Muscle of back (tissue), 13 donors: ENCODE measurements at places on chromosomes 12 and 14. TPM values are rescaled to one million over a fixed set of nuclear protein-coding genes. Genes with fewer than 3 reads are reported as not detected.

BICDL1 gene
- polyA plus RNA-seq = 3.6 TPM

DNA sequence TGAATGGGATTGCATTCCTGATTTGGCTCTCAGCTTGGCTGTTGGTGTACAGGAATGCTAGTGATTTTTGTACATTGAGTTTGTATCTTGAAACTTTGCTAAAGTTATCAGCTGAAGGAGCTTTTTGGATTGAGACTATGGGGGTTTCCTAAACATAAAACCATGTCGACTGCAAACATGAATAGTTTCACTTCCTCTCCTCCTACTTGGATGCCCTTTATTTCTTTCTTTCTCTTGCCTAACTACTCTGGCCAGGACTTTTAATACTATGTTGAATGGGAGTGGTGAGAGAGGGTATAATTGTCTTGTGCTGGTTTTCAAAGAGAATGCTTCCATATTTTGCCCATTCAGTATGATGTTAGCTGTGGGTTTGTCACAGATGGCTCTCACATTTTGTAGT is 141.5 kb downstream of the CEP83 start:
- DNase-seq = no peak

DNA sequence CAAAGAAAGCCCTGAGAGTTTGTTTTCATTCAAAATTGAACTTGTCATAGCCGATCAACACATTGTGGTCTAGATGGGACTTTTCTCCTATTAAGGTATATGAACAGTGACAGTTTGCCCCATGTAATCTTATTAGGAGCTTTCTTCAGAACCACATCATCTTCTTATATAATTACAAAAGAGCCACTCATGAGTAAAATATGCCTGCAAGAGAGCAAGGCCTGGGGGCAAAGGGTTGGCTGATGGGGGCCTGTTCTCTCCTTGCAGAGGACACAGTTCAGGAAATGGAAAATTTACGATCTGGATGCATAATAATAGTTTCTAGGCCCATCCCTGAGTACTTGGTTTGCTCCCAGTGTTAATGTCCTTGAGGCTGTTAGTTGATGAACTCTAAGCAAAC is 87.8 kb downstream of the FLRT2 start:
- DNase-seq = no peak

TMEM229B gene
- 1.3 TPM for polyA plus RNA-seq

BATF gene
- 0.37 TPM for polyA plus RNA-seq

DNA sequence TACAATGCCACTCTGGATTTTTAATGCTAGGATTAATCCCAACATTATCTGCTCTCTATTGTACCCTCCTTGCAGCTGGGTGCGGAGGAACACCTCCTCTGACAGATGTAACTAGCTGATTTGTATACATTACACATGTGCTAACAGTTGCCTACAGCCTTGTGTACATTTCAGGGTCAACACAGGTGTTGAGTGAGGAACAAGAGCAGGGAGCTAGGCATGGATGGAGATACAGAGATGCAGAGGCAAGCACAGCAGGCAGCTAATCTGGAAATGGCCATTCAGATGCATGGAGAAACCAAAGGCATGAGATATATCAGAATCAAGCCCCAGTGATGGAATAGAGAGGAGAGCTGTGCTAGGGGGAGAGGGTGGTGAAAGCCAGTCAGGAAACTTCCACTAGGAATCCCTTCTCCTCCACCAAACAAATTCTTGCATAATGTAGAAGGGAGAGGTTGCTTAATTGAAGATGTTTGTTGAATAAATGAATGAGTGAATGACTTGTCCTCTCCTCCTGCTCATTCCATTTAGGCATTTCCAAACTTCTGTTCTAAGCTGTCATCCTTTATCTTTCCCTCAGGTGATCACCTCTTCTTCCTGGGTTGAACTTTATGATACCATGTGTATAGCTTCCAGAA is 313.2 kb downstream of the ATP23 start:
- no peak for DNase-seq

- no peak for DNase-seq
Observed at GRCh38 chr12:107138990-107139389, 45.6 kb upstream of the CRY1 start.

GRCh38 chr14:75132382-75133086 is 5.7 kb upstream of the NEK9 start:
- peak; percentile 87 for DNase-seq

GRCh38 chr14:92563359-92563758 is 49.8 kb downstream of the RIN3 start:
- no peak for DNase-seq

DNA sequence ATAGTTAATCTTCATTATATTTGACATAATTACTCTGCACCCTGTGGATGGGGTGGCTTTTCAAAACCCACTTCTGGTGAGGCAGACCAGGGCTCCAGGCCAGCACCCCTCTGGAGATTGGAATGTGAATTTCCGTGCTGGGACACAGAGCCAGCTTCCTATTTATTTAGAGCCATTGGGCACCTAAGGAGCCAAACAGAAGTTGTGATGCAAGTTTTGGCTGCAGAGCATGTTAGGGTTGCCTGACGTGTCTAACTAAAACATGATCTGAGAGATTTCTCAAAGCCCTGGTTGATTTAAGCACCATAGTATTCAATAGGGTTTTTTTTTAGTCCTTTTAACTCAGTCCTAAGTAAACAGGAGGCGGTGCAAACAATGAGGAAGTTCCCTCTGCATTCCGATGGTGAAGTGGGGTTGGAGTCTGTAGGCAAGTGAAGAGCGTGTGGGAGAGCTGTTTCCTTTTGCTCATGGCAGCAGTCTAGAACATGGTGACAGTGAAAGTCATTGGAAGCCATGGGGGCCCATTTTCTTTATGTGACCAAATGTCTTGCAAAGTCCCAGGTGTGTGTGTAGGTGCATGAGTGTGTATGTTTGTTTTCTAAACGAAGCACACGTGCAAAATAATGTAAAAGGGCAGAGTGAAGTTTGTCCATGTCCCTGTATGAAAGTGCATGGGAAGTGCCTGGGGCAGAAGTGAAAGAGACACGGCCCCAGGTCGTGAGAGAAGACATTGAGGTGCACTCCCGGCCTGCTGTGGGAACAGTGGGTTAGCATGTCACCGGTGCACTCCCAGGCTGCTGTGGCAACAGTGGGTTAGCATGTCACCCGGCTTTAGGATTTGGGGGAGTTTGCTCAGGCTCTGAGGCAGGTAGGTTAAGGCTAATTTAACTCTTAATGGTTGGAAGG is 117.7 kb downstream of the PRKCH start:
- no peak for DNase-seq

RAN gene
- 386 TPM for polyA plus RNA-seq

- DNase-seq = no peak
Observed at GRCh38 chr12:120640861-120641833, 721 bp downstream of the CABP1 start.

AMIGO2 gene
- polyA plus RNA-seq = 3.0 TPM

TMEM132D gene
- polyA plus RNA-seq = 1.6 TPM

GRCh38 chr14:55274146-55274545 is 2.9 kb downstream of the FBXO34 start:
- no peak for DNase-seq

DNA sequence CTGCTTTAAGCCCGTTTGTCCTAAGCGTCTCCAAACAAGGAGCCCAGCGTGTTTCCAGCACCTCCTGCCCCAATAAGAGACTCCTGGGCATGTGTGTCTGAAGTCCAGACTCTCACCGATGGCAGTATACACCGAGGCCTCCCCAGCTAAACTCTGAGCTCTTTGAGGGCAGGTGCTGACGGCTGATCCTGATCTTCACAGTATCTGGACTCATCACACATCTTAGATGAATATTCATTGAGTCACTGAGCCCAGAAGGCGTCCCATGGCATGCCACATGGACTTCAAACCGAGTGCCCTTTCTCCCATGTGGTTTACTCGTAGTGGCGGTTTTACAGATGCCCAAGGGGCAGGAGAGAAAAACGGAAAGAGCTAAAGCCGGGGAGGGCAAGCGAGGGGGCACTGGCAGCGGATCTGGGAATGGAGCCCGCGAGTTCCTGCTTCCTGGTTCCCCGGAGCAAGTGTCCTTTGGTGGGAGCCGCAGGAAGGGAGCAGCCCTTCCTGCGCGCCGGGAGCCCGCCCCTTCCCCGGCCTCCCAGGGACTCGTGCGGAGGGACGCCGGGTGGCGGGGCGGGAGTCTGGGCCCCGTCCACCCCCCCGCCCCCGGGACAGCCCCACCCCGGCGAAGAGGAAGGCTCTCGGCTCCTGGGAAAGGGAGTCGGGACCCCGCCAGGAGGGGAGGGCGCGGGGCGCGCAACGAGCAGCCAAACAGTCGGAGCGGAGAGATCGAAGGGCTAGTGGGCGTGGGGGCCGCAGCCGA is 585 bp upstream of the TEAD4 start:
- no peak for DNase-seq

DNA sequence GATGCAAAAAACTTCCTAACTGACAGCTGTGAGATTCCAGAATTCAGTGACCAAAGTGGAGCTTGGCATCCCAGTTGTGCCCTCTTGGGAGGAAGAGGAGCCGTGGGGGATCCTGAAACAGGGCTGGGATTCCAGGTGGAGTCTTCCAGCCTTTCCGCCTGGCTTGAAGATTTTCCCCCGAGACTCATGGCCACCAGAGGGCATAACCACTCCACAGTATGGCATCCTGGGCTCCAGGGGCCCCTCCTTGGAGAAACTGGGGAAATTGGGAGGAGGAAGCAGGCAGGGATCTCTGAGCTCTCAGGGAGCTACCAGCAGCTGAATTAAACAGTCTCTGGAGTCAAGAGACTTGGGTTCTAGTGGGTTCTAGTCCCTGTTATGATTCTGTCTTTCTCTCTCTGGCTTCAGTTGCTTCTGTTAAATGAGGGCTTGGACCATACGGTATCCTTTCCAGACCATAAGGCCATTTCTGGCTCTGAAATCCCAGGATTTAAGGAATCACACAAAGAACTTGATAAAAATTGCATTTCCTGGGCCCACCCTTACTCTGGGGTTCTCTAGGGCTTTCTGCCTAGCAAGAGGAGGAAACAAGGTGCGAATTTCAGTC is 2.6 kb upstream of the TAMALIN start:
- peak; percentile 36 for DNase-seq

ANKRD33 gene
- polyA plus RNA-seq = not detected

DNAI7 gene
- 0.61 TPM for polyA plus RNA-seq

DNA sequence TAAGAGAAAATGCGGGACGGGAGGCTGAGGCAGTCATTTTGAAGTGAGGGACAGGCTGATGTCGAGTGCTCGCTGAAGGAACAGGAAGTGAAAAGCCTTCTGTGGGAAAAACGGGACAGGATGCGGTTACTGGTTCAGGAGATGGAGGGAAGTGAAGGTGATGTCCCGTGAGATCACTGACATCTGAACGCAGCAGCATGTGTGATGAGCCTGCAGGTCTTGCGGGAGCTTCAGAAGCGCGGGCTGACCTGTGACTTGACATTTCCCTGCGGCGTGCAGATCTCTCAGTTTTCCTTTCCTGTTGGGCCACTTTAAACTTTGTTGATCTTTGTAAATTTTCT is 77.8 kb downstream of the DDX51 start:
- no peak for DNase-seq

GRCh38 chr12:128745772-128746689 is 77.7 kb downstream of the SLC15A4 start:
- no peak for DNase-seq

DNA sequence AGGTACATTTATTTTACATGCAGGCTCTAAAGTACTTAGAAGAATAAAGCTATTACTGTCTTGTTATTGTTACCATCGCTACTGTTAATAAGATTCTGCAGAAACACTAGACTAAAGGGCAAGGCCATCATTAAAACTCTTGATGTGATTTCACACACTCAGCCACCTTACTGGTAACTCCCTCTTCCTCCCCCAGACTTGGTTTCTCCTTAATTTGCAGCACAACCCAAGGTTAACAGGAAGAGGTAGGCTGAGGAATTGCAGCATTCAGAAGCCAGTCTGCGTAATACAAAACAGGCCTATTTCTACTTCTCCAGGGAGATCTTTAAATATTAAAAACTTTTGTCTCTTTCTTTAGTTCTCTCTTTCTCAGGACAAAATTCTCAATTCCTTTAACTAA is 210.3 kb downstream of the BTG1 start:
- DNase-seq = no peak

DNA sequence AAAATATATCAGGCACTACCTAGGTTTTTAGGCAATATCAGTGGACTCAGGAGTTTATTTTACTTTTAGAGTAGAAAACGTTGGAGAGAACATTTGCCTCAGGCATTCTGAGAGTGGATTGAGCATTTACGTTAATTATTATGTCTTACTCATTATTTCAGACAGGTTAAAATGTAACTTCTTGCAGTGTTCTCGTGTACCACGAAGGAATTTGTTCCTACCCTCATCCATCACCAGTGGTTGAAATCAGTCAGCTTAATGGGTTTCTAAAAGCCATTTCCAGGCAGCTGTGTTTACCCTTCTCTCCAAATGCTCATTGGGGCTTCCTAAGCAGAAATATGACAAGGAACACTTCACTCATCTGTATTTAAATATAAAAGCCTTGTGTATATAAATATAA is 9.1 kb upstream of the LDHB start:
- no peak for DNase-seq

C12orf50 gene
- polyA plus RNA-seq = 0.31 TPM

DNA sequence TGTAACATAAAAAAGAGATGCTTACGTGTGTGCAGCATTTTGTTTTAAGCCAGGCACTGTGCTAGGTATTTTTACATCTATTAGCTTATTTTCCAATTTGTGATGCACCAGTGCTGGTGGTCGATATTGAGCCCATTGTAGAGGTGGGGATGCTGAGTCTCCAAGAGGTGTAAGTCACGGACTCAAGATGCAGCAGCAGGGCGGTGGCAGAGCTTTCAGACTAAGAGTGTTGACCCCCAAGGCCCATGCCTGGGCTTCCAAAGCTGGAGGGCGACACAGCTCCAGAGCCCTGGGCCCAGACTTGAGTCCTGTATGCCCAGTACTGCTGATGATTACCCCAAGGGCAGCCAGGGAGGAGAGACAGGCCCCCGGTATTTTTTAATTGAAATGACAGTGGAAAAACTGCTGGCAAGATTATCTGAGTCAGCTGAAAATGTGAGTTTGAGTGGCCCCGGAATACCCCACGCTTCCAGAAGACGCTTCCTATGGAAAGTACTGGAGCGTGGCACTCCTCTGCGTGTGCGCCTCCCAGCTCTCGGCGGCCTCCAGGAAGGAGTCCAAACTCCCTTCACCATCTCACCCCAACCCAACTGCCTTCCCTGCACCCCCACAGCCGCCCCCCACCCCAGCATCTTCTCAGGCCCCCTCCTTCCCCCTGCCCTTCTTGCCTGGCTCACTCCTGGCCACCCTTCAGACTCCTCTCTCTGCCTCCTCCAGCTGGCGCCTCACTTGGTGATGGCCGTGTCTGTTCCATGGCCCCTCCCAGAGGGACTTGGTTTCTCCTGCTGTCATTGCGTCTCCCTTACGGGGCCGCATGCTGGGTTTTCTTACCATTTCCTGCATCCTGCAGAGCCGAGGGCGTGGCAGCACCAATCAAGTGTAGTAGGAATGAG is 40.7 kb downstream of the ELK3 start:
- peak; percentile 59 for DNase-seq

- no peak for DNase-seq
Observed at GRCh38 chr12:102533483-102534215, 53.3 kb upstream of the IGF1 start.

FOXN3 gene
- polyA plus RNA-seq = 84.8 TPM

DNA sequence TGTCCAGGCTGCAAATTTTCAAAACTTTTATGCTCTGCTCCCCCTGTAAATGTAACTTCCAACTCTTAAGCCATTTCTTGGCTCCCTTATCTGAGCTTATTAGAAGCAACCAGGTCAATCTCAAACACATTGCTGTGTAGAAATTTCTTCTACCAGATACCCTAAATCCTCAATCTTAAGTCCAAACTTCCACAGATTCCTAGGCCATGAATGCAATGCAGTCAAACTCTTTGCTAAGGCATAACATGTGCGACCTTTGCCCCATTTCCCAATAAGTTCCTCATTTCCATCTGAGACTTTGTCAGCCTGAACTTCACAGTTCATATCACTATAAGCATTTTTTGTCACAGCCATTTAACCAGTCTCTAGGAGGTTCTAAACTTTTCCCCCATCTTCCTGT is 64.5 kb downstream of the TMTC3 start:
- DNase-seq = peak; percentile 2

RPS6KA5 gene
- 5.9 TPM for polyA plus RNA-seq

PAWR gene
- polyA plus RNA-seq = 10.0 TPM
